ENCODE measurements at places on chromosomes 7 and 10. TPM values are rescaled to one million over a fixed set of nuclear protein-coding genes. Genes with fewer than 3 reads are reported as not detected.

The OR2A5 gene
- total RNA-seq, result not detected

The EPO gene
- 1.1 TPM for total RNA-seq

The SFRP5 gene
- total RNA-seq, result 59.1 TPM

The CTAGE4 gene
- 7.2 TPM for total RNA-seq

The POLR2J2 gene
- 1.0 TPM for total RNA-seq

The ZNF727 gene
- 1.2 TPM for total RNA-seq

The GPR26 gene
- total RNA-seq, result not detected

The DHTKD1 gene
- total RNA-seq, result 28.2 TPM

The TSPAN15 gene
- 18.6 TPM for total RNA-seq

The CYP26C1 gene
- total RNA-seq, result 0.15 TPM

The TMEM229A gene
- total RNA-seq, result not detected

The CNNM1 gene
- not detected for total RNA-seq

The GPR15LG gene
- total RNA-seq, result not detected

The PLXNA4 gene
- 4.1 TPM for total RNA-seq

The SPDYE2B gene
- total RNA-seq, result not detected

The TMEM178B gene
- total RNA-seq, result 0.76 TPM

The PTPN20 gene
- total RNA-seq, result 4.4 TPM

The ARMC3 gene
- total RNA-seq, result 51.2 TPM

The LRMDA gene
- total RNA-seq, result 6.3 TPM

The ZNF800 gene
- total RNA-seq, result 31.6 TPM

The PPP1R17 gene
- total RNA-seq, result not detected

The CARD11 gene
- total RNA-seq, result not detected

The FAM241B gene
- 0.35 TPM for total RNA-seq

The FAM25C gene
- total RNA-seq, result not detected

The ANKRD30A gene
- total RNA-seq, result not detected

The DDC gene
- total RNA-seq, result not detected

The SH3PXD2A gene
- total RNA-seq, result 29.4 TPM

The LEP gene
- total RNA-seq, result not detected

The MCM10 gene
- 14.1 TPM for total RNA-seq

The GRM3 gene
- 2.1 TPM for total RNA-seq

The SPDYE1 gene
- not detected for total RNA-seq

The HOXA3 gene
- total RNA-seq, result 4.7 TPM

The BMI1 gene
- 50.2 TPM for total RNA-seq

The KLLN gene
- total RNA-seq, result 0.62 TPM

The CCDC6 gene
- total RNA-seq, result 72.4 TPM

The TYSND1 gene
- total RNA-seq, result 15.9 TPM

The APBB1IP gene
- total RNA-seq, result not detected

The FBXO24 gene
- total RNA-seq, result 2.9 TPM

All from uterus (tissue), 4 donors.